ENCODE measurements at places on chromosomes 6 and 20.
A peak's percentile ranks its signal among the peaks of the same experiment; 100 is the strongest.

DNA sequence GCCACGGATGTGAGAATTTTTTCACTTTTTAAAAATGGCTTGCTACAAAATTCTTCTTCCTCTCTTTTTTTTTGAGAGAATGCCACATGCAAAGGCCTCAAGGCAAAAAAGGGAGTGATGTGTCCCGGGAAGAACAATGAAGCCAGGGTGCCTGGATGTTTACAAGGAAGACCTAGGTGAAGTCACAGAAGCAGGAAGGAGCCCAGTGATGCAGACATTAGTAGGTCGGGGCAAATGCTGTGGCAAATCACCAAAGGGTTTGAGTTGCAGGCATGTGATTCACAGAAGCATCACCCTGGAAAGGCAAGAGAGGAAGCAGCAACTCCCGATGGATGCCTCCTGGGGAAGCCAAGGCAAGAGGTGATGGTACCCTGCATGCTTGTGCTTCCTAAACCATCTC, 46.8 kb downstream of the FARS2 start:
- no peak for DNase-seq

DNA sequence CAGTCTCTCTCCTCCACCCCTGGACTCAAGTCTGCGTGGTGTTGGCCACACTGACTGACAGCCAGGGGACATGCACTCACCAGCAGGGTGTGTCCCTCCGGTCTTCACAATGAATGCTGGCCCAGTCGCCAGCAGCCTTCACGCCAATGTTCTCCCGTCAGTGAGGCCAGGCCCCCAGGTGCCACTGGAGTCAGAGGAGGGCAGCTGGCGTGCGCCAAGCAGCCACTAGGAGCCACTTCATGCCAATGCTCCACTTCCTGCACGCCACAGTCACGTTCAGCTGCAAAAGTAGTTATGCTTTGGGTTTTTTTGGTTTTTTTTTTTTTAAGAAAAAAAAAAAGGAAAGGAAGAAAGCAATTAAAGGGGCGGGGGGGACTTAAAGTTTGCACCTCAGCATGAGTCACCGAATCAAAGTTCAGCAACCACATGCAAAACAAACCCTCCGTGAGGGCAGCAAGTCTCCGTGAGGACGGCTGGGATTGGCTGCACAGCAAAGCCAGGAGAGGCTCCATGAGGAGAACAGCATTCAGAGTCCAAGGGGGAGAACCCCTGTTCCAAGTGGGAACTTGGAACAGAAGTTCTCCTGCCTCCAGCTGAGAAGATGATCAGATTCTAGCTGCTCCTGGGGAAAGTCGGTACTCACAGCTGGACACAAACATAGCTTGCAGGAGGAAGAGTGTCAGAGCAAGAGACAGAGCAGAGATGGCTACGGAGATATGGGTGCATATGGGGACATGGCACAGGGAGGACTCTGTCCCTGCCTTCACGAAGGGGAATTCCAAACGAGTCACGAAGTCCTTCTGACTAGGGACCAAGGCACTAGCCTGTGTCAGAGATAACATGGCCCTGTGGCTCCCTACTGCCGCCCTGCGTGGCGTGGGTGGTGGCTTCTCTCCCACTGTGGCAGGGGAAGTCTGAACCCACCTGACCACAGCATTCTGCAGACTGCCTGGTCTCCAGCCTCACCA, at the start of gene ZC3H12D:
ZC3H12D (minus strand) TSS at position 282 of the 968 bp plus-strand sequence. CDS start 10,471 bp downstream, outside the sequence.
- DNase-seq, result no peak

GRCh38 chr6:167684276-167685104, 142.2 kb upstream of the AFDN start:
- peak; percentile 76 for DNase-seq

DNA sequence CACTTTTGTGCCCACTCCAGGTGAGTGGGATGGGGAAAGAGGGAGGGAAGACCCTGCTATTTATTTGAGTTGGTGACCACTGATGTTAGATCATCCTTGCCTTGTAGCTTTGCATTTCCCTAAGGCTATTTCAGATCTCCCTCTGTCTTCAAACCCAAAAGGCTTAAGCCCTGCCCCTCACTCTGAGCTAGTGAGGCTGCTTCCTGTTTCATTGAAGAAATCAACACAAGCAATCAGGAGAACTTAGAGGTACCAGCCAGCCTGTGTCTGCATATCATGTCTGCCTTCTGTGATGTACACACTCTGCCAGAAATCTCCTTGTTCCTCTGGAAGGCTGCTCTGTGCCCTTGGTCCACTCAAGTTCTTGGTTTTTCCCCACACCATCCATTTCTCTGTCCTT, 135.3 kb downstream of the ARID1B start:
- no peak for DNase-seq

GRCh38 chr20:38961530-38962043, 557 bp upstream of the DHX35 start:
- no peak for DNase-seq

- no peak for DNase-seq
These were observed 1.0 kb upstream of the FBXO5 start for GRCh38 chr6:152983637-152984512.

DNA sequence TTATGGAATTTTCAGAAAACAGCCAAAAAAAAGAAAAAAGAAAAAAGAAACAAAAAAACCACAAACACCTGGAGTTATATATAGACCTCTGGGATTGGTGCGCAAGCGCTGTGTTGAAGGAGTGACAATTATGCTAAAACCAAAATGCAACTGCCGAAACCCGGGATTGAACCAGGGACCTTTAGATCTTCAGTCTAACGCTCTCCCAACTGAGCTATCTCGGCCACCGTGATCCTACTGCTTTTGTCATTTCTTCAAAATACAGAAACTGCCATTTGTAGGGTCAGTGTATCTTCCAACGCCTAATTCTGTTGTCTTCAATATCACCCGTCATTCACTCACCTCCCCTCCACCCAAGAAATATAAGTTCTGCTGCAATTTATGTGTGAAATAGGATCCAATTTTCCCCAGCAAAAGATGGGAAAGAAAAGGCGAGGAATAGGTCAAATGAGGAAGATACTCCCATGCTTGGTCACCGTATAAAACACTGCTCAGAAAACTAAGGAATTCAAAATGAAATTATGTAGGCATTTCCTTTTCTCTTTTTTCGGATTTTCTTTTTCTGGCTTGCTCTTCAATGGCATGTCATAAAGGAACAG, 116.0 kb downstream of the TRIM27 start:
- peak; percentile 1 for DNase-seq

GRCh38 chr20:945841-946240, 29.7 kb upstream of the ANGPT4 start:
- DNase-seq, result no peak

DNA sequence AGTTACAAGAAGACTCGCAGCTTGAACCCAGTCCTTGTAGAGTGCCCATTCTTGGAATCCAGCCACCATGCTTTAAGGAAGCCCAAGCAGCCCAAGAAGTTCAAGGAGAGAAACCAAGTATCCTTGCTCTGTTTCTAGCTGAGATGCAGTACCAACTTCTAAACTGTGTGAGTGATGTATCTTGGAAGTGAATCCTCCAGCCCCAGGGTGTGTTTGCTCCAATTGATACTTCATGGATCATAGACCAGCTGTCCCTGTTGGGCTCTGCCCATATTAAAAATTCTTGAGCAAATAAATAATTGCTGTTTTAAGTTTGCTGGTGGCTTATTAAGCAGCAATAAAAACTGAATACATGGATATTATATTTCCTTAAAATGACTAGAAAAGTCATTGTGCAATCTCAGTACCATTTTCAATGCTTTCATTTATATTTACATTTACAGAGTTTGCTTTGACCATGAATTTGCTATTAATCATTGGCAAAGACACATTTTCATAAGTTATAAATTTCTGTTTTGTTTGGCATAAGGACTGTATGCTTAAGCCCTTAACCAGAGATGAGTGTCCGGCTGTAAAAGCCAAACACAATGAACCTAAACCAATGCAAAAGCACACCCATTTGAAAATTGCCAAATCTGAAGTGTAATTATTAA, 9.2 kb downstream of the SPTLC3 start:
- DNase-seq, result no peak

DNA sequence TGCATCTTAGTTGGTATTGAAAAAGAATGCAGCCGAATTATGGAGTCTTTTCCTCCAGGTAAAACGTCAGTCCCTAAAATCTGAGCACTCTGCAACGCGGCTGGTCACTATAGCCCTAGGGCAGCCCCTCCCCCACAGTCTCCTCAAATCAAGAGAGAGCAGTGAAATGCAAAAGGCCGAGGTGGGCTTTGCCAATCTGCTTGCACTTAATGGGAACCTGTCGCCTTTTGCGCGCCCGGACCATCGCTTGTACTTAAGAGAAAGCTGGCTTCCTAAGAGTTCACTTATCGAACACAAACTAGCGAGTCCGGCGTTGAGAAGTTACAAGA, 447 bp downstream of the MCM3 start:
- DNase-seq, result no peak

GRCh38 chr6:144652292-144652891, 367.3 kb downstream of the UTRN start:
- no peak for DNase-seq

DNA sequence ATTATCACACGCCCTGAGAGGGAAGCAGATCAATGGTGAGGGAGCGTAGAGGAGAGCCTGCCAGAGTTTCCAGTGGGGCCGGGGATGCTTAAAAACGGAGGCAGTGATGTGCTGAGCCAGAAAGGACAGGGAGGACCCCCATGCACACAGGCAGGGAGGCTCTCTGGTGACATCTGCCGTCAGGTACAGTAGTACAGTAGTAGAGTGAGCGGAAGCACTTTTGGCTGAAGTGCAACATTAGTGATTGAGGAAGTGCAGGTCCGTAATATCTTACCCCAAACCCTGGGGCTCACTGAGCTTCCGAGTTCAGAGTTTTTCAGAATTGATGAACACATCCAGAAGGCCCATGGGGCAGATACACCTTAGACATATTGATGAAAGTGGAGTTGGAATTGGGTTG, 42.1 kb downstream of the GFRA4 start:
- no peak for DNase-seq

- no peak for DNase-seq
These were observed 467.2 kb upstream of the ZNF337 start for GRCh38 chr20:26163890-26164289.

DNA sequence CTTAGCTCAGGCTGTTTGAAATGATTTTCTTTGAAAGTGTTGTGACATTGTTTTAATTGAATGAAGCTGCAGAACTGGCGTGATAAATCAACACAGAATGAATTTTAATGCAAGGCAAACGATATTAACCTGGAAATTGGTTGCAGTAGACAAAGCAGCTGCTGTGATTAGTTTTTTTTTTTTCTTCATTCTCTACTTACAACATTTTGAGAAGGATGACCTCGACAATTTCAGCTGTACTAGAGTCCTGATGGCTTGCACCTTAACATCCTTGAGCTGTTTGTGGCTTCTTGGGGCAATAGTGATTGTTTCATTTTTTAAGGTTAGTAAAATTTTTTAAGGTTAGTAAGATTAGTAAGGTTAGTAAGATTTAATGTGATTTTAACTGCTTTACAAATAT, 54.2 kb downstream of the QKI start:
- no peak for DNase-seq

DNA sequence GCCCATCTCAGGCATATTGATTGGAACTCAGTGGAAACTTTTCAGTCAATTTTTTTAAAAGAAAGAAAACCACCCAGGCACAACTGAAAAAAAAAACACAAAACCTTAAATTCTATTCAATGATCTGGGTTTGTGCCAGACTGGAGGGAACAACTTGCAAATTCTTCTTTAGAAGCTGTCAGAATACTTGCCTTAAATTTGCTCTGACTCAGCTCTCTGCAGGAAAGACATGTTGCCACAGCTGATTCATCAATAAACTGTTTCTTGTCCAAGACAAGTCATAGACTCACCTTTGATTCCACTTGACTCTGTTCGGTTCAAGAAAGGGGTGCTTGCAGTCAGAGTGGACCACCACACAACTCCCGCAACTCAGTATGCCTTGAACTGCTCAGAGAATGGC, 117.8 kb upstream of the F13A1 start:
- DNase-seq, result no peak

- no peak for DNase-seq
These were observed 8.6 kb downstream of the ULBP2 start for GRCh38 chr6:149950423-149950822.

DNA sequence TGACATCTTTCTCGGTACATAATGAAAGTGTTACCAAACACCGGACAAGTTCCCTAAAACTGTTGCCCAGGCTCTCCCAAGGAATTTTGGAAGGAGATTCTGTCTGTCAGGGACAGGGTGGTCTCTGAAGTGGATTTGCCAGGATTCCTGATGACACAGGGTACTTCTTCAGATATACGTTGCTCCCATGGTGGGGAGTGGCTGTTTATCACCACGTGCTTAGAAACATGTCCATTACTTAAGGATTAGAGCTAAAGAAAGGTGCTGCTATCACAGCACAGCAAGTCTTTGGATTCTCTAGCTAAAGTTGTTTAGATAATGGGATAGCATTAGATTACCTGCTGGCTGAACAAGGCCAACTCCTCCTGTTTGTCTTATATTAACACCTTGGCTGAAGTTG, 6.3 kb downstream of the SPINT3 start:
- DNase-seq, result no peak

GRCh38 chr6:5941188-5941587, 65.5 kb downstream of the NRN1 start:
- DNase-seq, result no peak

DNA sequence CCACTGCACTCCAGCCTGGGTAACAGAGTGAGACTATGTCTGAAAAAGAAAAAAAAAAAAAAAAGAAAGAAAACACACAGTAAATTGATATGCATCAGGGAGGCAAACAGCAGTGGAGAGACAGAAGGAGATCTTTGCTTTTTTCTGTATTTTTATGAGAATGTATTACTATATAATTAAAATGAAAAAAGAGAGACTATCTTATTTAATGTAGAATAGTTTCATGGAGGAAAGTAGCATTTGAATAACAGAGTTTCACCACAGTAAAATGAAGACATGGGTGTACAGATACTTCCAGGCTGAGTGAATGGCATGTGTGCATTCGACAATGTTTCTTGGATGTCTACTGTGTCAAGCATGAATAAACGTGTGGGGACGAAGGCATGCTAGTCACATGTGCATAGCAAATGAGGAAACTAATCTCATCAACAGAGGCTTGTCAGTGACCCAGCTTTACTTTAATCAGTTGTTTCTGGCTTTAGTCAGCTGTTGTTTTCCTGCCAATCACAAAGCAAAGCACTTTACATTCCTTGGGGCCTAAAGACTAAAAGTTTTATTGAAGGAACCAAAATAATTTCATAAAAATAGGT, 55.5 kb upstream of the ARMH2 start:
- no peak for DNase-seq

Measured in DMS153 (cell line).